Chondrocyte (in vitro differentiated cells): ENCODE measurements at places on chromosomes 1 and 21. TPM values are rescaled to one million over a fixed set of nuclear protein-coding genes. Genes with fewer than 3 reads are reported as not detected.

The HES5 gene
- not detected in 3 replicates for total RNA-seq

- H3K4me3 ChIP-seq, result no peak overlapping the region
- no peak for DNase-seq
Measured at GRCh38 chr1:6285336-6285735, 24.4 kb upstream of the GPR153 start.

GRCh38 chr1:47650205-47650604 lies 212.4 kb downstream of the FOXD2 start:
- H3K27ac ChIP-seq, result peak overlapping the region; percentile 86
- no peaks in the 10 kb centered on the region for H3K36me3 ChIP-seq
- peaks cover 35% of the 10 kb centered on the region for H3K4me1 ChIP-seq
- no peak overlapping the region for H3K4me3 ChIP-seq
- H3K27me3 ChIP-seq, result peaks cover 7% of the 10 kb centered on the region
- no peak for DNase-seq

GRCh38 chr1:246893191-246893939 lies 38.4 kb downstream of the AHCTF1 start:
- DNase-seq, result no peak
- no peak overlapping the region for H3K27ac ChIP-seq
- H3K4me1 ChIP-seq, result no peaks in the 10 kb centered on the region
- H3K36me3 ChIP-seq, result peaks cover 38% of the 10 kb centered on the region

The ATP1A1 gene
- 171 to 196 TPM (median 188 TPM) in 3 replicates for total RNA-seq

- no peak for DNase-seq
- no peak overlapping the region for H3K27ac ChIP-seq
- no peaks in the 10 kb centered on the region for H3K4me1 ChIP-seq
- no peaks in the 10 kb centered on the region for H3K36me3 ChIP-seq
- H3K4me3 ChIP-seq, result no peak overlapping the region
- H3K27me3 ChIP-seq, result no peaks in the 10 kb centered on the region
Measured at GRCh38 chr21:19832551-19832950, 1165.7 kb upstream of the NCAM2 start.

The C1orf185 gene
- total RNA-seq, result not detected in 3 replicates

- H3K4me3 ChIP-seq, result no peak overlapping the region
- no peak overlapping the region for H3K27ac ChIP-seq
- H3K4me1 ChIP-seq, result no peaks in the 10 kb centered on the region
- no peaks in the 10 kb centered on the region for H3K36me3 ChIP-seq
Measured at GRCh38 chr1:56953386-56953785, 12.4 kb downstream of the C8B start.

The RCSD1 gene
- 1.1 to 1.4 TPM in 2 of 3 replicates, not detected in the other for total RNA-seq
